Neuronal stem cell (in vitro differentiated cells): ENCODE measurements at places on chromosomes 16 and 17.
A peak's percentile ranks its signal among the peaks of the same experiment; 100 is the strongest.

GRCh38 chr17:75783069-75783783, 1.4 kb upstream of the UNK start:
- DNase-seq = no peak

GRCh38 chr16:88448461-88449266, 4.4 kb upstream of the ZFPM1 start:
- DNase-seq = no peak

- DNase-seq = no peak
Observed at GRCh38 chr17:8007836-8008235, 5.4 kb downstream of the GUCY2D start.

DNA sequence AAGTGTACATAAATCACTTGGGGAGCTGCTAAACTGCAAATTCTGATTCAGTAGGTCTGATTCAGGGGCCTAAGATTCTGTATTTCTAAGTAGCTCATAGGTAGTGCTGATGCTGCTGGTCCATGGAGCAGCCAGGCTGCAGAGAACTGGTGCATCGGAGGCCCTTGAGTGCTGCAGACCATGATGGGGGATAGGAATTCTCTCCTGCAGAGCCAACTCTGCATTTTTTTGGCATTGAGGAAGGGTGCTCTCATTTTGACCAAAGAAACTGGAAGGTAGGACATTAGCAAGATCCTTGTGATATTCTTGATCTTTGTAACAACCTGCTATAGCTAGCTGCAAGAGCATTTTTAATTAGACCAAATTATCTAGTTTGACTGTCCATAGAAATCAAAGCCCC, 4.7 kb downstream of the HOXB2 start:
- DNase-seq = no peak

DNA sequence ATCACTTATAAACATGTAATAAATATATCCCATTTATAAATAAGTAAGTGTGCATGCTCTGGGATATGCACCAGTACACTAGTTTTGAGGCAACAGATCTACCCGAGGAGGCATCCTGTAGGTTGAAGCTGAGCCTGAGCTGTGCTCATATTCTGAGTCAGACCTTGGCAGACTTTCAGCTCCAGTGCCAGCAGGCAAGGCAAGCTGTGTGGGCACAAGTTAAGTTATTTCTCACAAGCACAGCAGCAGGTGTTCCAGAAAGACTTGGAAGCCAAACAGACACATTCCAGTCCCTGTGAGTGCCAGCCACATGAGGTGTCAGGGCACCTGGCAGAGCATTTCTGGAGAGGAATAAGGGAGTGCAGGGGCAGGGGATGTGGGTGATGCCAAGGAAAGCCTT, 1.3 kb upstream of the CLEC19A start:
- no peak for DNase-seq

DNA sequence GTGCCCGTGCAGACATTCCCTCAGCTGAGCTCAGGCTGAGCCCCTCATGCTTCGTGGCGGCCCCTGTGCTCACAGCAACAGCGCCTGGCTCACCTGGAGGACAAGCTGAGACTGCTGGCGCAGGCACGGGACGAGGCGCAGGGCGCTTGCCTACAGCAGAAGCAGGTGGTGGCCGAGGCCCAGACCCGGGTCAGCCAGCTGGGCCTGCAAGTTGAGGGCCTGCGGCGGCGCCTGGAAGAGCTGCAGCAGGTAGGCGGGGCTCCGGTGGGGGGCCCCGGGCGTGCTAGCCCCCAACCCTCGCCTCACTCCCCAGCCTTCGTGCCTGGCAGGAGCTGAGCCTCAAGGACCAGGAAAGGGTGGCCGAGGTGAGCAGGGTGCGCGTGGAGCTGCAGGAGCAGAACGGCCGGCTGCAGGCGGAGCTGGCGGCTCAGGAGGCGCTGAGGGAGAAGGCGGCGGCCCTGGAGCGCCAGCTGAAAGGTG, 1.4 kb upstream of the RAC3 start:
- DNase-seq = no peak

- DNase-seq = no peak
Observed at GRCh38 chr17:71337938-71338337, 782.9 kb upstream of the SOX9 start.

DNA sequence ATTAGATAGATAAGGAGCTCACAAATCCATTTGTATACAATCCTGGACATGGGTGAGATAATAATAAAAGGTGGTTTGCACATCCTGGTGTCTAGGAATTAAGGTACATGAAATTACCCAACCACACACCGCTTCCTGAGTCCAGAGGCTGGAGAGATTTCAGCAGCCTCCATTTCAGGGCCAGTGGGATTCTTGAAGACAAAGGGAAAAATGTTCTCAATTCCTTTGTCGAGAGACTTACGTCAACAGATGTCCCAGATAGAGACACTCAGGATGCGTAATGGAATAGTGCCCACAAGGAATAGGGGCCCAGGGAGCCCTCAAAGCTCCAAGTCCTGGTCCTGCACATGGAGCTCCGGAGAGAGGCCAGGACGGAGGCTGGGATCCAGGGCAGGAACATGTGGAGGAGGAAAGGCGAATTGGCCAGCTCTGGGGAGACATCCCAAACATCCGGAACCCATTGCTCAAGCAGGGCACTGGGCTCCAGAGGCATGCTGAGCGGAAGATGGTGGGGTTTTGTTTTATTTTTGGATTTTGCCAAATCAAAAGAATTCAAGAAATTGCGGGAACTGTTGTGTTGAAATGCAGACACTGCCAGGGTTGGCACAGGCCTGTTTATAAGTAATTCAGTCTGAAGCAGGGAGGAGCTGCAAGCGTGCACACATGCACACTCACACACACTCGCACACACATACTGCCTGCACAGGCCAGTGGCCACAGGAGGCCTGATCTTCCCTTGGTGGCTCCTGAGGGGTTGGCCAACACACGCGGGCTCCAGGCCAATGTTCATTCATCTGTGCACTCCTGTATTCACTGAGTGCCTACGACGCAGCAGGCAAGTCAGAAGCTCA, 97.2 kb downstream of the NOG start:
- DNase-seq = no peak

GRCh38 chr17:7442142-7442541, 2.7 kb upstream of the CHRNB1 start:
- DNase-seq = no peak

DNA sequence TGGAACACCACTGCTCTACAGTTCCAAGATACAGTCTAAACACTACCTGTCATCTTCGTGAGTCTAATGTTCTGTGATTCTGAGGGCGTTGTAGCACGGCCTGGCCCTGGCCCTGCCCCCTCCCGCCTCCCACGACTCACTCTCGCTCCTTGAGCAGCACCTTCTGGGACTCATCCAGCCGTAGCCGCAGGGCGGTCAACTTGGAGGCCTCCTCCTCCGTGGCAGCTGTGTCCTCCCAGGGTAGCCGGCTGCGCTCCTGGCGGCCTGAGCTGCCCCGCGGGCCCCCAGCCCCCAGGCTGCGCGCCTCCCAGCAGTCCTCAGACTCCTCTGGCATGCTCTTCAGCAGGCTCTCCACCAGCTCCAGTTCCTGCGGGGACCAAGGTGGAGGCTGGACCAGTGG, 10.6 kb downstream of the CCDC102A start:
- DNase-seq = no peak

GRCh38 chr16:73713251-73713650, 583.4 kb upstream of the PSMD7 start:
- no peak for DNase-seq

DNA sequence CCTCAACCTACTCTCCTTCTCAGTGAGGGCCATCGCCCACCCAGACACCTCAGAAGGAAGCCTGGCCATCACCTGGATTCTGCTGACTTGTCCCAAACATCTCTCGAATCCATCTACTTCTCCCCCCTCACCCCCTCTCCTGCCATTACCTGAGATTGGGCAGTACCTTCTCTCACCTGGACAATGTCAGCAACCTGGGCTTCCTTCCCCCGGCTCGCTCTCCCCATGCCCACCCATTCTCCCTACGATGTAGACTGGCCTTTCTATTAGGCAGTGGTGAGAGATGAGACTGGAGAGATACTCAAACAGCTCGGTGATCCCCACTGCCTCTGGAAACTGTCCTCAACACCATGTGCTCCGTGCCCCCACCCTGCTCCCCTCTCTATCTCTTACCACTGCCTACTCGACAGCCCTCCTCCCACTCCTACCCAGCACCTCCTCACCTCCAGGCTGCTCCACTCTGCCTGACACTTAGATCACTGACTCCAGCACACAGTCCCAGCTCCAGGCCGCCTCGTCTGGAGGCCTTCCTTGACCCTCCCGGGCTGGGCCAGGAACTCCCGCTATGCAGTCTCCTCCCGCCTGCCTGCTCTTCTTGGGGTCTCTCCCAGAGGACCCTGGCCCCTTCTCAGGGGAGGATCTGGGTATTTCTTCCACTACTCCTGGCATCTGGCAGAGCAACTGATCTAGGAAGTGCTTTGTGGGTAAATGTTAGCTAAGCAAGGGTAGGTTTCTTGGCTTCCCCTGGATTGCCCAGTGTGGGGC, 235.8 kb upstream of the NLRP1 start:
- no peak for DNase-seq

DNA sequence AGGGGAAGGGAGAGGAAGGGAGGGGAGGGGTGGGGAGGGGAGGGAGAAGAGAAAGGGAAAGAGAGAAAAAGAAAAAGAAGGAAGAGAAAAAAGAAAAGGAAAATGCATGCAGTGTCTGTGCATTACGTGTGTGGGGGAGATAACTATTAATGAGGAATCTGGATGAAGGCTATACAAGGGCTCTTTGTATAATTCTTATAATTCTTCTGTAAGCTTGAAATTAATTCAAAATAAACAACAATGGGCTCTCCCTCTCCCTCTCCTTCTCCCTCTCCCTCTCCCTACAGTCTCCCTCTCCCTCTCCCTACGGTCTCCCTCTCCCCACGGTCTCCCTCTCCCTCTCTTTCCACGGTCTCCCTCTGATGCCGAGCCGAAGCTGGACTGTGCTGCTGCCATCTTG, 143.4 kb downstream of the VPS53 start:
- DNase-seq = no peak

- DNase-seq = no peak
Observed at GRCh38 chr17:42068979-42069378, 18.6 kb upstream of the C17orf113 start.

- DNase-seq = no peak
Observed at GRCh38 chr16:53131363-53132071, 76.7 kb downstream of the CHD9 start.

GRCh38 chr16:87132361-87133014, 184.7 kb downstream of the C16orf95 start:
- DNase-seq = peak; percentile 57

DNA sequence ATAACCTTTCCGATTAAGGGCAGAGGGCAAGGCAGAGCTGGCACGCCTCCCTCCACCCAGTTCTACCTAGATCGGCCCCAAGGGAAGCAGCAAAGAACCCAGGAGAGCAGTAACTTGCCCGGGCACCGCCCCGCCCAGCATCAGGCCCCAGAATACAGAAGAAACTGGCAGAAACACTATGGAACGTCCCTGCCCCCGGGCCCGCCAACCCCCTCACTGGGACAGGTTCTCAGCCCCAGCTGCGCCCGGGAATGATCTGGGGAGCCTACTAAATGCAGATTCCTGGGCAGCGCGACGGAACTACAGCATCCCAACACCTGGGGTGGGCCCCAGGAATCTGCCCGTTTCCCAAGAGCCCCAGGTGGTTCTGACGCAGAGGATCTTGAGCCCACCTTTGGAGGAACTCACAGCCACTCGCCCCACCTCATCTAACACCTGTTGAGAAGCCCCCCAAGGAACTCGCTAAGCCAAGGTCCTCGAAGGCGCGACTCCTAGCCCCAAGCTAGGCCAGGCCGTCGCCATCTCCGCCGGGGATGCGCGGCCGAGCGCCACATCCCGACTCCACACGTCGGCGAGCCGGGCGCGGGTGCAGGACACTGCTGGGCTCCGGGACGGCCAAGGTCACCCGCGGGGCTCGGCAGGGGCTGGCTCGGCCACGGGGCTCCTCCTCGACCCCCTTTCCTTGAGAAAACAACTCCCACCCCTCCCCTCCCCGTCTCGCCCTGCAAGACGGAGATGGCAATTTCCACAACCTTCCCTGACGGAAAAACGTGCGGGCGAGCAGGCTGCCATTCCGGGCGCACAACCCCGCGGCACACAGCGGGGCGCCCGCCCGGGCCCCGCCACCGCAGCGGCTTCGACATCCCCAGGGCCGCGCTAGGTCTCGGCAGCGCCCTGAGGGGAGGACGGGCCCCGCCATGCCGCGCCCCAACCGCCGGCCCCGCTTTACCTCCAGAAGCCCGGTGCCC, 913 bp downstream of the CDIP1 start:
- no peak for DNase-seq

DNA sequence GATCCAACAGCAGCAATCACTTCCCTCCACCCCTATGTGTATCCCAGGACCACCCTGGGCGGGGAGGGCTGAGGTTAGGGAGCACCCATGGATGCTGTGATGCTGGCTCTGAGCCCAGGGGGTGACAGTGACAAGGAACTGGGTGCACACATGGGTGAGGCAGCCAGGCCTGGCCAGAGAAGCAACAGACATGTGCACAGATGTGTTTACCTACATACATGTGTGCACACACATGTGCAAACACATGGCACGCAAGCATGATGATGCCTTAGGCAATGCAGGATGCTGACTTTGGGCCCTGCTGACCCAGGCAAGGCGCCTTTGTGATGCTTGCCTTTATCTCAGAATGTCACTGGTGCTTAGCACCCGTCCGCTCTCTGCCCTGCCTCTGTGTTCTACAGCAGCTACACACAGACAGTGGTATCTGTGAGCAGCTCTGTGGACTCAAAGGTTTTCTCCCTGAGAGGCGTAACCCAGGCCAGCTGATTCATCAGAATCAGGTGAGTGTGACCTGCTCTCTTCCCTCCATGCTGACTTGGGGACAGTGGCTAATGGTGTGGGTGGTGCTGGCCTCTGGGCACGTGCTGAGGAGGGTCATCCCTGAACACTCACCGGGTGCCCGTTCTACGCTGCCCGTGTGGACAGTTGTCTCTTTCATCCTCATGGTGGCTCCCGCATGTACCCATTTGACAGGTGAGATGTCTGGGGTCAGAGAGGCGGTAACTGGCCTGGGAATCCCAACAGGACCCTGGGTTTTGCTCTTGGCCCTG, 38.5 kb upstream of the KSR1 start:
- DNase-seq = no peak

DNA sequence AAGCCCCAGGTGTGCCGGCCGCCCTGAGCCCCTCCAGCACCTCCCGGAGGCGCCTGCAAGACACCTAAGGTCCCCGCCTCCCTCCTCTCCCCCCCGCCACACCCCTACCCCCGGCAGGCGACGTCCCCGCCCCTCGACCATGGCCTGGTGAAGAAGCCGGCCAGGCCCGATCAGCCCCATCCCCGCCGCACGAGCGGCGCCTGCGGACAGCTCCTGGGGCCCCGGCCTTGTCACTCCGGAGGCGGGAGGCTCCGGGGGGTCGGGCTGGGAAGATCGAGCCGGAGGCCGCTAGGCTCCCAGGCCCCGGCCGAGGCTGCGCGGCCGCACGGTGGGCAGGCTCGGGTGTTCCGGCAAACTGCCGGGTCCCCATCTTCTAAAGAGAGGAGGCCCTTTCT, 405 bp upstream of the ACE start:
- DNase-seq = peak; percentile 39

GRCh38 chr16:4328046-4328781, 12.3 kb downstream of the GLIS2 start:
- peak; percentile 75 for DNase-seq
